Gastroesophageal sphincter (tissue), 4 donors: ENCODE measurements at places on chromosomes 4 and X.

GRCh38 chr4:40628888-40629287 is 776 bp downstream of the RBM47 start:
- ATAC-seq, result no peak

DNA sequence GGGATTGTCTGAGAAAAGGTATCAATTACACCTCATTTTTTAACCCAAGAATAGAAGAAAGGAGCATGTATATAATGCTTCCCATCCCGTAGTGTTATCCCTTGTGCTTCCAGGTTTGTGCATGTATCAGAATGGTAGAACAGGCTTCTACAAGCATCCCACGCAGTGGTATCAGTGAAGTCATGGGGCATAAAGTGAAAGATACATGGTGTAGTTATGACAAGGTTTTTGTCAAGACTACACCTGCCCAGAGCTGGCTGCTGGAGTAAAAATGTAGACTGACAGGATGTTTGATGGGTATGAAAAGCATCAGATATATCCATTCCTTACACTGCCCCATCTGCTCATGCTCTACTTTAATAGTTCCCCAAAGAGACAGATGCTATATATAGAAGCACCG is 9.5 kb downstream of the TLR1 start:
- ATAC-seq, result no peak

GRCh38 chr4:176920694-176921093 is 128.0 kb upstream of the VEGFC start:
- ATAC-seq, result no peak

DNA sequence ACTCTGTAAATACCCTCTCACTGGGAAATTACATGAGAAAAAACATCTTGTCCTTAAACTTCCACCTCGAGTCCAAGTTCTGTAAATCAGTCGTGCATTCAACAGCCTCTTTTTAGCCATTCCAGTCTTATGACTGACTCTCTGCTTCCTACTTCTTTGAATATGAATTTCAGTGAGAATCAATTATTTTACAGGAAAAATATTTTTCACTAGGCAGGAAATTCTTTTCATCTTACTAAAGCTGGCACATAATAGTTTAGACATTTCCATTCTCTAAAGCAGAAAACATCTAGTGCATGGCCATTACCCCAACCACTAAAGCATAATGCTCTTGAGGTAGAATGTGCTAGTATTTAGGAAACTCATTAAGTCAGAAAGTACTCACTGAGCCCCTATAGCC is 565.7 kb upstream of the FAT1 start:
- ATAC-seq, result no peak

DNA sequence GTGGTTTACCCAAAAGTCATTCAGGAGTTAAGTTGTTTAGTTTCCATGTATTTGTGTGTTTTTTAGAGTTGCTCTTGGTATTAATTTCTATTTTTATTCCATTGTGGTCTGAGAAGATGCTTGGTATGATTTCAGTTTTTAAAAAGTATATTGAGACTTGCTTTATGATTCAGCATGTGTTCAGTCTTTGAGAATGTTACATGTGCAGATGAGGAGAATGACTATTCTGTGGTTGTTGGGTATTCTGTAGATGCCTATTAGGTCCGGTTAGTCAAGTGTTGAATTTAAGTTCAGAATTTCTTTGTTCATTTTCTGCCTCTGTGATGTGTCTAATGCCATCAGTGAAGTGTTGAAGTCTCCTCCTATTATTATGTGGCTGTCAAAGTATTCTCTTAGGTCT is 249.4 kb downstream of the ARHGAP10 start:
- no peak for ATAC-seq

- ATAC-seq, result no peak
Measured at GRCh38 chr4:75683482-75684155, 10.4 kb upstream of the G3BP2 start.

- ATAC-seq, result no peak
Measured at GRCh38 chr4:24241511-24241910, 342.8 kb downstream of the DHX15 start.

- ATAC-seq, result no peak
Measured at GRCh38 chrX:3950373-3950772, 236.9 kb upstream of the PRKX start.

DNA sequence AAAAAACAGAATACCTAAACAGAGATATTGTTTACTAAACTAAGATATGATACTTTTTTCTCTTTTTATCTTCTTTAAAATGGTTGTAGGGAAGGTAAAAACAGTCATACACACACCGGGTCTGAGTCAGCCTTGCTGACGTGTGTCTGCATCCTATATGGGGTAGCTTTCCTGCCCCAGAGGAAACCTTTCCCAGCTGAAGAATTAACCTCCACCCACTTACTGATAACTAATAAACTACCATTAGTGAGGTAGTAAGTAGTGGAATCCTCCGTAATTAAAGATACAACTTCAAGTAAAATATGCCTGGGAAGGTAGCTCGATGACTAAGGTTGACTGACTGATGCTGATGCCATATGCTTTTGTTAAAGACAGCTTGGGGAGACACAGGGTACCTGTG is 312.2 kb downstream of the DCTD start:
- ATAC-seq, result no peak

GRCh38 chr4:41290479-41290878 is 33.8 kb downstream of the UCHL1 start:
- no peak for ATAC-seq

- ATAC-seq, result no peak
Measured at GRCh38 chr4:155609455-155610059, 57.1 kb upstream of the GUCY1A1 start.

GRCh38 chr4:41443340-41444079 is 94.4 kb upstream of the LIMCH1 start:
- ATAC-seq, result no peak

GRCh38 chr4:140335076-140335475 is 38.4 kb upstream of the SCOC start:
- no peak for ATAC-seq

DNA sequence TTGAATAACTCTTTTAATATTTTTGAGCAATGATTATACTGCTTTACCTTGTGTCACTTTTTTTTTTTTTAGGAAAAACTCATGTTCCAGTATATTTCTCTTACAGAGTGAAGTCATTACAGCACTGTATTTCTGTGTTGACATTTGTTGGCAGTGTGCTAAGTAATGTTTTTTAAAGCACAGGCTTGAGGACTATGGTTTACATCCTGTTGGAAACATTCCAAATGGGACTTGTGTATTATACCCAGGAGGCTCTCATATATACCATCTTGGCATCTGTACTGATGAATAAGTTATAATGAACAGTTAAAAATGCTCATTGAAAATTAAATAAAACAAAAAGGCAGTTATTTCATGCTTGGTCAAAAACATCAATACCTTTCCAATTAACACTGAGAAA is 33.8 kb downstream of the CEP44 start:
- no peak for ATAC-seq

GRCh38 chrX:148135738-148136137 is 154.6 kb downstream of the FMR1NB start:
- ATAC-seq, result no peak

DNA sequence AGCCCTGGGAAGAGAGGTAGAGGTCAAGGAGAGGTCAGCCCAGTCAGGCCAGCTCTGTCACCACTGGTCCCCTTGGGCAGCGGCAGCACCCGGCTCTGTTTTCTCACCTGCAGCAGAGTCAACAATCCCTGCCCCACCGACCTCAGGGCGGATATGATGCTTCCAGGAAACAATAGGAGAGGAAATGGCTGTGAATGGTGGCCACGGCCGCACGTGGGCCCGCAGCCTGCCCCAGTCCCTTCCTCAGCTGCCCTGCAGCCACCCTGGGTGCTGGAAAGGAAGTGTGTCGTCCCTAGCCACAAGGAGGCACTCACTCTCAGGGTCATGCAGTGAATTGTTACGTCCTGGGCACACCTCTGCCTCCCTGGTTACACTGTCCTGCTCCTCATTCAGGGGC is 92.5 kb upstream of the ENPP6 start:
- peak; percentile 55 for ATAC-seq

DNA sequence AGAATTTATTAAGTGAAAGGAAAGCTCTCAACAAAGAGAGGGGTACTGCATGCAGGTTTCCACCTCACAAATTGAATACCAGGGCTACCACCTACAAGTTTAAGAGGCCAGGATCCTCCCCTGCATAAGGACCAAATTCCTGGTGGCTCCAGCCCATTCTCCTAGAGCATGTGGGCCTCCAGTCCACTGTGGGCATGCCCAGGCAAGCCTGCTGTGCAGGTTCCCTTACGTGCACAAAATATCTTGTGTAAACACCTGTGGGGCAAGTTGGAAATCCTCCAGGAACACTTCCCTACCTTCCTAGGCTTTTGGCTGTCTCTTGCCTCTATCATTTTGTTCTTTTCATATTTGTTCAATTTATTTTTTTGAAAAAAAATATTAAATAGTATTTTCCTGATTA is 724.3 kb downstream of the ARAP2 start:
- ATAC-seq, result no peak

DNA sequence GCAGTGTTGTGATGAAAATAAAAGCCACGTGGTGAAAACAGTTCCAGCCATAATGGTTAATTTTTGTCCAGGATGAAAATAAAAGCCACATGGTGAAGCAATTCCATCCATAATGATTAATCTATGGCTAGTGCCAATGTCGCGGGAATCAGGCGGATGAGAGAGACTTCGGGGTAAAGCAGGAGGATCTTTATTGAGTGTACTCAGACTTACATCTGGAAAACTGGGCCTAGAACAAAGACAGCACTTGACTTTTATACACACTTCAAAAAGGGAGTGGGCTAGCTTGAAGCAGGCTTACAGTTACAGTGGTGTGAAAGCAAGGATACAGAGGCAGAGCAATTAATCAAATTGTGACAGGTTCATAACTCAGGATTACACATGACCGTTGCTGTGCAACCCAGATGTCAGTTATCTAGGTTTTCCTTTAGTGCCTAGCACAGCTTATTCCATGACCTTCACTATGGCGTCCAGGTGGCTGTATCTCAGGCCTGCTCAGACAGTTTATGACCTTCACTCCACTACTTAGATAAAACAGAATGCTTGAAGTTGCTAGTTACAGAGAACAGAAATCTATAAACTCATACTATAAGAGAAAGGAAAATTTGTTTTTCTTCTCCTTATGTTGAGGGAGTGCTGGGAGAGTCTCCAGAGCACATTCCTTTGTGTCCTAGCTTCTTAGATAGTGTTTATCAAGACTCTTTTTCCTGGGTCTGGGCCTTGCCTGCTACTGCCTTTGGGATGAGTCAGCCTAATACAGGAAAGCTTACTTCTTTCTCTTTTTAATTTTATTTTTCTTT is 5.9 kb upstream of the PLA2G12A start:
- no peak for ATAC-seq

DNA sequence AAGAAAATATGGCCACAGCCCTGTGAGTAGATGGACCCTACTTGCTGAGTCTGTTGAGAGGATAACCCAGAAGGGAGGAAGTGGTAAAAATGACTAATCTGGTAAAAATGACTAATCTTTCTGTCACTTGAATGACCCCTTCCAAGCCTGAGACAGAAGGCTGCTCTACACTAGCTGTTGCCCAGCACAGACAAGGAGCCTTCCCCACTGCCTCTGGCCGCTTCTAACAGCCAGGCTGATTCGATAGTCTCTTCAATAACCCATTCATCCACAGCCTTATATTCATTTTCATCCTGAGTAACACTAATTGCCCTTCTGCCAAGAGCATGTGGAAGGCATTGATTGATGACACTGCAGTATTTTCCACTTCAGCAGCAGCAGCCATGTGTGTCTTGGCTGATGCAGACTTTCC is 18.4 kb downstream of the MAGEB17 start:
- ATAC-seq, result no peak

DNA sequence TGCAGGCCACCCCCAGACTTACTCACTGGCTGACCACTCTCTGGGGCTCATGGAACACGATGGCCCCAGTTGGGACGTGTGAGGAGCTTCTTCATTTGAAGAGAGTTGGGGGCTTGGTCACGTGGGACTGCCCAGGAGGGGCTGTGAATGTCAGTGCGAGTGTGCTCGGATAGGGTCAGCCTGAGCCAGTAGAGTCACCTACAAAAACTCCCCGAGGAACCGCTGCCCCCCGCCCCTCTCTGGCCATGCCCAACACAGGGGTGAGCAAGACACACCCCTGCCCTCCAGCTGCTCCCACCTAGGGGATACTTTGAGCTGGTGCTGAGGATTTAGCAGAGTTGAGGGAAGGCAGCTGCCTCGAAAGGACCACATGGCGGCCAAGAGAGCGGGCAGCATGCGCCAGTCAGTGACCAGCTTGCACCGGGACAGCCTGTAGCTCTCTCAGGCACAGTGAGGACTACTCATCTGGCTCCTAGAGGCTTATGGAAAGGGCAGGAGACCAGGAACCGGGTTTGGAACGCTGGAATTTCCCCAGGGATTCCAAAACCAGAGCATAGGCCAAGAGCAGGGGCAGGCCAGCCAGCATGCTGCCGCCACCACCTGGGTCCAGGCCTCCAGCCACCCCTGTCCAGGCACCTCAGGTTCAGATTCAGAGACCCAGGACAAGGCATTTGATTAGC is 8.4 kb downstream of the PNMA6E start:
- no peak for ATAC-seq

DNA sequence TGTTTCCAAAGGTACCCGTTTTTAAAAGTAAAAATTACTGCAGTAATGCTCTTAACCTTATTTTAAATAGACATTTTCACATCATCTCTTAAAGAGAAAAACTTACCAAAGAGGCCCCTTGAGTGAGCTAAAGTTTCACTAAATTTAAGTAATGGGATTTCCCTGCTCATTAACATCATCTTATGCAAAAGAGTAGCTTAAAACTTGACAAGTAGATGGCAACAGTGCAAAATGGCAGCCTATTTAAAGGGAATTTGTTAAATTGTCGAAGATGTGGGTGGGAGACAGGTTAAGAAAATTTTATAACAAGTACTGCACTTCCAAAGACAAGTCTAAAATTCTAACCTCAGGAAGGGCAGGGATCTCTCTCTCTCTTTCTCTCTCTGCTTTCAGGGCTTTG is 271.7 kb upstream of the LDB2 start:
- ATAC-seq, result no peak

DNA sequence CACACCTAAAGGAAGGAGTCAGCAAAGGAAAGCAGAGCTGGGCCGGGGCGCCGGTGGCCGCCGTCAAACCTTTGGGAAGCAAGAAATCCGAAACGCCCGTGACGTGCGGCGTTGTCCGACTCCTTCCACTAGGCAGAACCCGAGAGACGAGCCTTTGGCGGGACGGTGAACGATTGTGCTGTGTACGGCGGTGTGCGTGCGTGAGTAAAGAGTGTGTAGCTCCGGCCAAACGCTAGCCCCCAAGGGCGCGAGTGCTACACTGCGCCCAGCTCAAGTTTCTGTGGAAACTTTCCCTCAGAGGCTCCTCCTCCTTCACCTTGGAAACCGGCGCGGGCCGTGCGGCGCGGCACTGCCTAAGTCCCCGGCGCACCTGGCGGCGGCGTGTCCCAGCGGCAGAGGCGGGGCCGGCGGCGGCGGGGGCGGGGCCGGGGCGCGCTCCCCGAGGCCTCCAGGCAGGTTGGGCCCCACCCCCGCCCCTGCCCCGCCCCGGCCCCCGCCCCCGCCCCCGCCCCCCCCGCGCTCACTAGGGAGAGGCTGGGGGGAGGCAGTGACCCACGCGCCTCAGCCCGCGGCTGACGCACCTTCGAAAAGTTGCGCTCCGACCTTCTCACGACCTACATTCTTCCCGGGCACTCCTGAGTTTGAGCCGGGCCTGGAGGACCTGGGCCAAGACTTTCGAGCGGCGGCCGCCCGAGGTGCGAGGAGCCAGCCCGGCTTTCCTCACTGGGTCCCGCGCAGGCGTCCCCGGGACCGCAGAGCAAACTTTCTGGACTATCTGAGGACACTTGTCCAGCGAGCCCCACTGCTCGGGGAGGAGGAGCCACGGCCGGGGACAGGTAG is at the start of gene FHIP1A:
Gene FHIP1A (plus strand): TSS at position 547 of the 840 bp plus-strand sequence. CDS start 157,084 bp downstream, outside the sequence.
- peak; percentile 89 for ATAC-seq
